ENCODE measurements at places on chromosomes 1 and 21.

- DNase-seq, result no peak
These were observed 211.1 kb upstream of the C21orf91 start for GRCh38 chr21:18030248-18030647.

DNA sequence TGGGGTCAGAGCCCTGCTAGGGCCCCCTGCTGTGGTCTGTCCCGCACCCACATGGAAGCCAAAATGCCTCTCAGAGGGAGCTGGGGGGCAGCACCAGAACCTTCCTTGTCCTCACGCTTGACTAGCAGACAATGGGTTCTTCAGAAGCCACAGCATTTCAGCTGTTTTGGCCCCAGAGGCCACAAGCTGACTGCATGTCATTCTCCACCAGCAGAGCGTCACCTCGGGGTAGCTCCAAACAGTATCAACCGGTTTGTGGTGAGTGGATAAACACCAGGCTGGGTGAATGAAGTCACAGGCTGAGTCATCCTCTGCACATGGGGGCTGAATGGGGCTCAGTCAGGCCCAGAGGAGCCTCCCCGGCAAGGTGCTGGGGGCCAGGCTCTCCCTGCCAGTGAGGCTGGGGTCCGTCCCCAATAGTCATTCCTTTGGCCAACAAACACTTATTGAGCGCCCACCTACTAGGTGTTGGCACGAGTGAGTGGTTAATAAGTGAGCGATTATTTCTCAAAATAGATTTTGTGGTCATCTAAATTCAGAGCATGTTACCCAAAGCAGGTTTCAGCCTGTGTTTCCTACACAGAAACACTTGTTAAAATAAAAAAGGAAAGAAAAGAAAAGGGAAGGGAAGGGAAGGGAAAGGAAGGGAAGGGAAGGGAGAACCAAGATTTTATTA is 9.1 kb downstream of the OLIG1 start:
- DNase-seq, result peak; percentile 37

DNA sequence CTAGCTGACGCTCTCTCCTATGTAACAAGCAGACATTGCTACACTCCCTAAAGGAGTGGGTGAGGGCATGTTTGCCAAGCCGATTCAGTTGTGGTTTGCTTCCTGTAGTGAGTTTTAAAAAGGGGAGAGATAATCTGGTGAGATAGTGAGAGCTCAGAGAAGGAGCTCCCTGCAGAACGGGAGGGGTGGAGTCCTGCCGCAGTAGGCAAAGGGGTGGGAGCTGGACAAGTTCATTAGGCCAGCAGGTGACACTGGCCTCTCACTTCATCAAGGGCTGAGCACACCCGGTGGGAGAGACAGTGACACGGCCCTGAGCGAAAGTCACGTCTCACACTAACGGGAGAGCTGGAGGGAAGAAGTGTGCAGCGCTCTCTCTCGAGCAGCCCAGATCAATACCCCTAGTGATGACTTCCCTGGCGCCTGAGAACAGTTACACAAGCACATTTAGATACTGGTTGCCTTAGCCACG is 144.0 kb upstream of the CD34 start:
- no peak for DNase-seq

- peak; percentile 68 for DNase-seq
These were observed 132.7 kb upstream of the IPO9 start for GRCh38 chr1:201696217-201696761.

DNA sequence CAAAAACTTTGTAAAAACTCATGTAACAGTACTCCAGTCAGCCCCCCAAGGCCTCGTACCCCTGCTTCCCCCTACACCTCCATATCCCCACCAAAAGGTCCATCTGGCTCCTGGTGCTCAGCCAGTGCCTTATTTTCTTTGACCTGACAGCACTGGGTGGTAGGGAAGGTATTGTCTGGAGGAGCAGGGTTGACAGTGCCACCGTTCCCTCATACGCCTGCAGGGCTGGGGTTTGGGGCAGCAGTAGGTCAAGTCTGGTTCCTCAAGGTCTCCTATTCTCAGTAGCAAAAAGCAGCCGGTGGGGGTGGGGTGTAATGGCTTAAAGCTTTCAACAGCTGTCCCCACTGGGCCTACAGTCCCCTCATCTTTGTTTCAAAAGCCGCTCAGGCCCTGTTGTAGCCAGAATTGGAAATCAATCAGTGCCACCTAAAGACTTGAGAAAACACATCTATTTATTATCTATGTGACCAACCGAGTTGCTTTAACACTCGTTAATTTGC is 25.3 kb upstream of the TTF2 start:
- no peak for DNase-seq

DNA sequence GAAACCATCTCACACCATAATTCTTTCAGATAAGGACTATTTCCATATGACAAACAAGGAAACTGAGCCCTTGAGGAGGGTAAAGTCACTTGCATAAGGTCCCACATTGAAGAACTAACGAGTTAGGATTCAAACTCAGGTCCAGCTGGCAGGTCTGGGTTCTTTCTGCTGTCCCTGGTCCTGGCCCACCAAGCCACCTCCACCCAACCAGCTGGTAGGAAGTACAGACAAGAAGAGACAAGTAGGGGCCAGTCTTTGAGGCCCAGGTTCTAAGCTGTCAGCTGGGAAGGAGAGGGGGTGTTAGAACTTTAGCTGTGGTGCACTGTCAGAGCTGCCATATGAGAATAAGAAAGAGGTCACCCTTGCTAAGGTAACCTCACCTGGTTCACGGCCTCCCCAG is 188.6 kb downstream of the TRABD2B start:
- no peak for DNase-seq

- DNase-seq, result no peak
These were observed 7.0 kb downstream of the KRTAP10-12 start for GRCh38 chr21:44703731-44704635.
